ENCODE measurements at places on chromosomes 5 and 9.

GRCh38 chr5:96374653-96375052 is 58.4 kb downstream of the PCSK1 start:
- no peak for DNase-seq

DNA sequence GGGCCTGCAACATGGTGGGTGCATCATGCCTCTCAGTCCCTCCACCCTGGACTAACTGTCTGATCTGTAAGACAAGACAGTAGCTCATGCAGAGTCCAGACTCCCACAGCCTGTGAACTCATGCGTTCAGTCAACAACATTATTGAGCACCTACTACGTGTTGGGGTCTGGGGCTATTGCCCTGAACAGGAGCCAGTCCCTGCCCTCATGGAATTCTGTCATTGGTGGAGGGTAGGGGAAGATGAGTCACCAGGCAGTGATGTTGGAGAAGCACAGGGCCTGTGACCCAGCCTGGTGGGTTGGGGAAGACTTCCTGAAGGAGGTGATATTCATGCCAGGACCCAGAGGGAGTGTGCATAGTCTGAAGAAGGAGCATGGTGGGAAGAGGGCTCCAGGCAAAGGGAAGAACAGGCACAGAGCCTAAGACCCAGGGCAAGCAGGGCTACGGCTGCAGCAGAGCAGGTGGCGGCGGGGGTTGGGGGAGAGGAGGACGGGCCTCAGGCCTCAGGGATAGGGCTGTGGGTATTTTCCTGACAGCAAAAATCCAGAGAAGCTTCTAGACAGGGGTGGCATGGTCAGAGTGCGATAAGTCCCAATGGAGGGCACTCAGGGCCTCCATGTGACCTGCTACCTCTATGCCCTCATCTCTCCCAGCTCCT is 26.7 kb upstream of the PSD2 start:
- DNase-seq = no peak

DNA sequence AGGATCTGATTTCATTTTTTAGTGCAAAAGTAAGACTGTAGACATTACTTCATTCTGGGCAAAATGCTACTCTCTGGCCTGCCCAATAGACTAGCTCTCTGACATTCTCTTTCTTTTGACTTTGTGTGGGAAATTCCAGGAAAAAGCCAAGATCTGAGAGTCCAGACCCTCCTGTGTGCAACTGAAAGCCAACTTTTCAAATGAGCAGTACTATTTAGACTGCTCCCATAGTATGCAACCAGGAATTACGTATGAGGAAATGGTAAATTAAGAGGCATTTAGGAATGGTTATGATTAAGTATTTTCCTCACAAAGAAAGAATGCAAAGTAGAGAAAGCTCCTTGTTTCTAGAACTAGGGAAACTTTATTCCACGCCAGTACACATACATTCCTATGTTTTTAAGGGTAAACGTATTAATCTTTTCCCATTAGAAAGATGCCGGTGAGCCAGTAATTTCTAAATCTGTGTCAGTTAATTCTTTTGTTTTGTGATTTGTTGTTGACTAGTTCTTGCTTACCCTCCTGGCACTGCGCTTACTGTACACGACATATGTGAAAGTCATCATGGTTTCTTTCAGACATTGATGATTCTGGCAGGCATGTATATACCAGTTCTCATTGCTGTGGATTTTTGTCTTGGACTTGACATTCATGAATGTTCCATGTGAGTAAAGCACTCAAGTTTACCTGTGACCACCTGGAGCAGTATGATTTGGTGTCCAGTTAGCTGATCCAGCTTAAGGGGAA is 56.0 kb downstream of the AOPEP start:
- DNase-seq = no peak

DNA sequence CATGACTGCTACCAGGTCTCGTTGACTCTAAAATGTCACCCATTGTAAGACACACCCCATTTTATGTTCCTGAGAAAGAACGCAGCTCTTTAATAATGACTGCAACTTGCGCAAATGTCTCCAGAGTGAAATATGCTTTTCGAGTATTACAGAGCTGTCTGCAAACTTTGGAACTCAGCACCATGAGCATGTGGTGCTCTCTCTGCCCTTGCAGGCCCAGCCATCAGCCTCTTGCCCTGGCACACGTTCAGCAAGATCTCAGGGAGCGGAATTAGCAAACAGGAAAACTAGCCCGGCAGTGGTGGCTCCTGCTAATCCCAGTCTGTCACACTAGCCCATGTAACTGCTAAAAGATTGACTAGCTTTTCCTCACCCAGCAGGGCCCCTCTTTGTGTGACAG is 114.5 kb upstream of the SLC1A3 start:
- no peak for DNase-seq

- DNase-seq = no peak
Measured at GRCh38 chr5:101664071-101664791, 631.9 kb downstream of the SLCO4C1 start.

DNA sequence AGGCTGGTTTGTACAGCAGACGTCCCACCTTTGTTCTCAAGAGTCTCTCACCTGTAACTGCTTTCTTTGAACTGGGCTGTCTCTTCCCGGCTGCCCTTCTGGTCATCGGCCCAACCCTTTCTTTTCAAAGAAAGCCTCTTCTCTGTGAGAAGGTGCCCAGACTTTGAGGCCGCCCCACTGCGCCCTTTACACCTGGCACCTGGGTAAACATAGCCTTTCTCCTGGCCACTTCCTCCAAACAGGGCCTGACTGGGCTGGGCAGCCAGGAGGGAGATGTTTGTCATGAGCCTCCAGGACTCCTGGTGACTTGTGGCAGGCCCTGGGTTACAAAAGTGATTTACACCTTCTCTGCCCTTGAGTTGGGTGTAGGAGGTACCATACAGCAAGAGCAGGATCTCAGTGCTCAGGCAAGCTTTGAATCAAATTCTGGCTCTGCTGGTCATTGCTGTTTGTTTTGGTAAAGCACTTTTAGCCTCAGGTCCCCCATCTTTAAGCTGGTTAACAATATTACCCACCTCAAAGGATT is 127.2 kb upstream of the CXCL14 start:
- DNase-seq = no peak

- DNase-seq = no peak
Measured at GRCh38 chr5:146388386-146388785, 49.7 kb downstream of the POU4F3 start.

GRCh38 chr9:116547729-116548426 is 139.2 kb upstream of the TRIM32 start:
- no peak for DNase-seq

DNA sequence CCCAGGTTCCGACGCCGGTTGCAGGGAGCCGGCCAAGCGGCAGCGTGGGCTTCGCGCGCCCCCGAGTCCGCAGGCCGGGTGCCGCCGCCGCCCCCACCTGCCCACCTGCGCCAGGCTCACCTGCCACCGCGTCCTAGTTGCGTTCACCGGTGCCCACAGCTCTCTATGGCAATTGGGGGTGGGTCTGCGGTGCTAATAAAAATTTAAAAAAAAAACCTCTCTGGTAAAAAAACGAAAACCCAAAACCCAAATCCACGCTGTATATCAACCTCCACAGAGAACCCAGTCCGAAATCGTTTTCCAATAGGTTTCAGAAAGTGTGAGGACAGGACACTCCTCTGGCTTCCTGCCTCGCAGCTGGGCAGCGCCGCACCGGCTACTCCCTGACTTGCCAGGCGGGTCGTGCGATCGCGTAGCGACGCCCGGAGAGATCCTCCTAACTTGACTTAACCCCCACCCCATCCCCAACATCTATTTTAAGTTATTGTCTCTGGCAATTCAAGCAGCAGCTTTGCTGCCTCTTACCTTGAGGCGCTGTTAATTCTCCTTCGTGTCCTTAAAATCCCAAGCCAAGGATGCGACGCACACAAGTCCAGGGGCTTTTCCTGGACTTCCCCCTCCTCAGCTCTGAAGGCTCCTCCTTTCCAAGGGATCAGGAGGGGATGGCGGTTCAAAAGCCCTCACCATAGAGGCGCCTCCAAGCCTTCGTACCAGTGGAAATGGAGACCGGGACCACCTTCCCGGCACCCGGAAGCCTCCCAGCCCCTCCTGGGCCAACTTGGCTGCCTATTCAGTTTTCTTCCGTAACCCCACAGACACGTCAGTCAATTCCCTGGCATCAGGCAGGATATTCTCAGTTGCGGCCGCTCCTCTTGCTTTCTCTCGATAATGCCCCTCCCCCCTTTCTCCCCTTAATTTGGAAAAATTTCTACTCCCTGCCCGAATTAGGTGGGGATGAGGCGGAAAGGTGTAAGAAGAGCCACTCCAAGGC is 1639.4 kb upstream of the C9orf72 start:
- peak; percentile 58 for DNase-seq

DNA sequence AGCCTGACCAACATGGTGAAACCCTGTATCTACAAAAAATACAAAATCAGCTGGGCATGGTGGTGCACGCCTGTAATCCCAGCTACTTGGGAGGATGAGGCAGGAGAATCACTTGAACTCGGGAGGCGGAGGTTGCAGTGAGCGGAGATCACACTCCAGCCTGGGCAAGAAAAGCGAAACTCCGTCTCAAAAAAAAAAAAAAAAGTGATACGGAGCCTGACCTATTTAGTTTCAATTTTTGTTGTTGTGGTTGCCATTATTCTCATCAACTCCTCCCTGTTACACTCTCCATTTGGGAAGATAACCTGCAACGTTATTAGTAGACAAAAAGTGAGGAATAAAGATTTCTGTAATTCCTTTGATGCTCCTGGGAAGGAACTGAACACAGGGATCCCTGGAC is 1.3 kb downstream of the STOM start:
- no peak for DNase-seq

GRCh38 chr5:122401976-122402725 is 90.1 kb downstream of the SNCAIP start:
- DNase-seq = peak; percentile 39

GRCh38 chr9:133046900-133047295 is 14.9 kb upstream of the CEL start:
- DNase-seq = no peak

- DNase-seq = no peak
Measured at GRCh38 chr5:168438349-168438748, 47.9 kb upstream of the RARS1 start.

DNA sequence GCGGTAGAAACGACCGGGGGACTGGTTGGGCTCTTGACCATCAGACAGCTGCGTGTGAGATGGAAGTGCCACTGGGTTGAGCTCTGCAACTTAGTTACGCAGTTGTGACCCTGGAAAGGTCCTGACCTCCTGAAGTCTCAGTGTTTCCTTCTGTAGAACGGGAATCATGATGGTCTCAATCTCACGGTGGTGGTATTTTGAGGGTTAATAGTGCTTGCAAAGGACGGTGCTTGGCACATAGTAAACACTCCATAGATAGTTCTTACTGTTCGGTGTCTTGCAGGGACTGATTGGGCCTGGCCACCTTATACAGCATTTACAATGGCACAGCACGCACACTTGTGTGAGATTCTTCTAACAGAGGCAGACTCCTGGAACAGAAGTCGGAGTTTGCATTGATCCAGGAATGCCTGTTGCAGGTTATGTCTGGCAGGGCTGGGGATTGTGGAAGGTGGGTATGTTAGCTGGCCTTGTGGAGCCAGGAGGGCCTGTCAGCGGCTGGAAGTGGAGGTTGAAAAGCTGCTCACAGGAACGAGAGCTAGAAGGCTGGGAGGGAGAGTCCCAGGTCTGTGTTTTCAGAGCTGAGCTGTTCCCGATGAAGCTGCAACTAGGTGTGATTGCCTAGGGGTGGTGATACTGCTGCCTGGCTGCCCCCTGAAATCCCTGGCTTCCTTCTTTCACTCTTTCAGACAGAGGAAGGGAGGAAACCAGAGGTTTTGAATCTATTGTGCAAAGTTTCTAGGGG is 962 bp upstream of the TXN start:
- DNase-seq = no peak

- DNase-seq = no peak
Measured at GRCh38 chr9:26812217-26812616, 80.4 kb downstream of the CAAP1 start.

- no peak for DNase-seq
Measured at GRCh38 chr9:109593612-109594011, 95.5 kb upstream of the PTPN3 start.

DNA sequence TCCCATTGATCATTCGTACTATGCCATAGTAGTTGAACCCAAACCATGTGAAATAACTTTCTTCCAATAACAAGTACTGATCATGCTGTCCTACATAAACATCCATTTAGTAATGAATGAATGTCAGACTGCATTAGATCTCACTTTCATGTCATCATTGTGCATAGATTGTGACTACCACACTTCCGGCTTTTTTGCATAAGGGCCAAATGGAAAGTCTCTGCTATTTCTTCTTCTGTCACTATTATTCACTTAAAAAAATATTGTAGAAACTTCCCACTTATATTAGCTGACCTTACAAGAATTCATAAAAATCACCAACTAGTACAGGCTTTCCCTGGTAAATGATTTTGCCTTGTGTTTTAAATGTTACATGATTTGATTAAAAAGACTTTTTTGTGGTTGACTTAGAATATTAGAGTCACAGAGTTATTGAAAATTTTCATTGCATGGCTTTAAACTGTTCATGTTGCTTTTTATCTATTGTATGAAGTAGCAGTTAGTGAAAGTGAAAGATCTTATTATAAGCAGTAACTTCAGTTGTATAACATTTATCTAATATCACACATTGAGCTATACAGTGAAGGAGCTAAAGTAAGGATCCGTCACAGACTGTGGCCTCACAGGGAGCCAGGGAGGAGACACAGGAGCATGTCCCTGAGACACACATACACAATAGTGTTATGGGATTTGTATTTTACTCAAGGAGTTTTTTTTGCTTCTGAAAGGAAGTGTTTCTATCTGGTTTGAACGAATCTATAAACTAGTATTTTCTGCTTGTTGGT is 33.9 kb downstream of the LMNB1 start:
- DNase-seq = no peak

GRCh38 chr5:146428658-146429057 is 18.5 kb upstream of the TCERG1 start:
- no peak for DNase-seq

DNA sequence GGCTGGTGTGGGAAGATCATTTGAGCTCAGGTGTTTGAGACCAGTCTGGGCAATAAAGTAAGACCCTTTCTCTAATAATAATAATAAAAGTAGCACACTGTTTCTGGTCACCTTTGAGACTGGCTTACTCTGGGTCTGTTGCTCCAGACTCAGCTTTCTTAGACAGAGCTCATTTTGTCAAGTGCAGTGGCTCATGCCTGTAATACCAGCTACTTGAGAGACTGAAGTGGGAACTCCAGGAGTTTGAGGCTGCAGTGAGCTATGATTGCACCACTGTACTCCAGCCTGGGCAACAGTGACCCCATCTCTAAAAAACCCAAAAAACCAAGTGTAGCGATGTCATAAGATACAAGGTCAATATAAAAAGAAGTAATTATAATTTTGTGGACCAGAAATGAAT is 36.4 kb upstream of the RNU6ATAC start:
- no peak for DNase-seq

Measured in NCI-H1694 treated with DMSO at 0.1 percent for 48 hours (cell line).